Natural killer cell (primary cell): ENCODE measurements at places on chromosomes 7 and 10. TPM values are rescaled to one million over a fixed set of nuclear protein-coding genes. Genes with fewer than 3 reads are reported as not detected.

KCNMA1 gene
- total RNA-seq = 0.40 TPM

FGL2 gene
- total RNA-seq = 38.4 TPM

GPR85 gene
- total RNA-seq = not detected

JCAD gene
- 0.07 TPM for total RNA-seq

NCF1 gene
- 3.8 TPM for total RNA-seq

SEMA3D gene
- total RNA-seq = not detected

HOXA5 gene
- 13.0 TPM for total RNA-seq

TDRD1 gene
- total RNA-seq = 0.33 TPM

NUTM2B gene
- total RNA-seq = 0.75 TPM

MRLN gene
- not detected for total RNA-seq

CREB3L2 gene
- total RNA-seq = 54.6 TPM

TMEM176B gene
- not detected for total RNA-seq

FAM13C gene
- not detected for total RNA-seq

HTR5A gene
- not detected for total RNA-seq
